ENCODE measurements at places on chromosomes 12 and 14. TPM values are rescaled to one million over a fixed set of nuclear protein-coding genes. Genes with fewer than 3 reads are reported as not detected.

- DNase-seq: no peak
Measured at GRCh38 chr14:20789230-20789813, 8.3 kb downstream of the RNASE6 start.

GRCh38 chr12:47023311-47023710 lies 56.1 kb upstream of the PCED1B start:
- DNase-seq: no peak

- no peak for DNase-seq
Measured at GRCh38 chr14:59363531-59364226, 101.5 kb downstream of the GPR135 start.

- no peak for DNase-seq
Measured at GRCh38 chr14:47039336-47039735, 387.8 kb upstream of the RPL10L start.

- no peak for DNase-seq
Measured at GRCh38 chr12:31494455-31494854, 96.5 kb downstream of the DENND5B start.

- no peak for DNase-seq
Measured at GRCh38 chr12:94171595-94171930, 23.2 kb downstream of the PLXNC1 start.

Gene ETV6
- total RNA-seq: 17.6 TPM

Gene CLEC7A
- 0.07 TPM for total RNA-seq

Gene IRAK4
- 17.7 TPM for total RNA-seq

DNA sequence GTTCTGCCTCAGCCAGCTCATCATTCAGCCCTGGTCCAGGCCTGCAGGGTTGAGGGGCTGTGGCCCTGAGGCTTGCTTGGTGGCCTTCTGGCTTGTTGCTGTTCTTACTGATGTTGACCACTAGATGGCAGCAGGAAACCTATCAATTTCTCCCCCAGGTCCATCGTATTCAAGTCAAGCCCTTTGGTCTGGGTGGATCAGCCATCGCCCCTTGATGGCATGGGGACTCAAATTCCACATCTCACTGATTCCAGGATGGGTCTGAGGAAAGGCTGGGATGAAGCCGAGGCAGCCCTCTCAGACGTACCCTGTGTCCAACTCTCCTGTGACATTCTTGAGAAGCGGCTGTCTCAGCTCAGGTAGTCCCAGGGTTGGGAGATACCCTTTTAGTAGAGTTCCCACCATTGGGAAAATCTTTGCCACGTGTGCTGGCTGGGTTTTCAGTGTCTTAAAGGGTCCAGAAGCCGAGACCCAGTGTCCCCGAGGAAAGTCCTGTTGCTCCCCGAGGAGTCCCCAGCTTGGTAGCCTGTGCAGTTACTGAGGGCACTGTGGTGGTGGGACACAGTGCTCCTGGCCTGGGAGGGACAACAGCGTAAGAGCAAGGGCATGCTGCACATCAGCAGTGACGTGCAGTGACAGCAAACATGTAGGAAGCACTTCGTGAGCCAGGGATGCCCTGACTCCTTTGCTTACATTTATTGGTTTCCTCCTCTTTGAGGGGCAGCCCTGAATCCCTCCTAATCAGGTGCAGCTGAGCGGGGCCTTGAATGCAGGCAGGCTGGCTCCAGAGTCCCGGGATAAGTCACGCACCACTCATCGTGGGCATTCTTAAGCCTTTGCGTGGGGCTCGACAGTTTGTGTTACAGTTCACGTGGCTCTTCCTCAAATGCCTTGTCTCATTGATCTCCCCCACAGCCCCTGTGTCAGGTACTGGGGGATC lies 58.6 kb downstream of the TSPAN9 start:
- DNase-seq: no peak

DNA sequence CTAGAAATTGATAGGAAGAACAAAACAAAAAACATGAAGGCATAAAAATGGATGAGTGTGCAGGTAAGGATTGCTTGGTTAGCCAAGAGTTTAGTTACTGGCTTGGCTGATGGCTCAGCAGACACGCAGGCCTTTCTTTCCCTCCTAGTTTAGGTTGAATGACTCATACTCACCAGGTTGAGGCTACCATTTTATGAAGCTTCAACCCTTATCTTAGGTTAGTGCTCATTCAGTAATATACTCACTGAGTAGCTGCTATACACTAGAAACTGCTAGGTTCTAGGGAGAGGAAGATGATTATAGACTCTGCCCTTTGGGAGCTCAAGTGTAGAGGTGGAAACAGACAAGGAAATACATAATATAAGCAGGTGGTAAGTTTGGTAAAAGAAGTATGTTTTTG lies 6.0 kb downstream of the P3H3 start:
- DNase-seq: no peak

Gene AQP6
- not detected for total RNA-seq

DNA sequence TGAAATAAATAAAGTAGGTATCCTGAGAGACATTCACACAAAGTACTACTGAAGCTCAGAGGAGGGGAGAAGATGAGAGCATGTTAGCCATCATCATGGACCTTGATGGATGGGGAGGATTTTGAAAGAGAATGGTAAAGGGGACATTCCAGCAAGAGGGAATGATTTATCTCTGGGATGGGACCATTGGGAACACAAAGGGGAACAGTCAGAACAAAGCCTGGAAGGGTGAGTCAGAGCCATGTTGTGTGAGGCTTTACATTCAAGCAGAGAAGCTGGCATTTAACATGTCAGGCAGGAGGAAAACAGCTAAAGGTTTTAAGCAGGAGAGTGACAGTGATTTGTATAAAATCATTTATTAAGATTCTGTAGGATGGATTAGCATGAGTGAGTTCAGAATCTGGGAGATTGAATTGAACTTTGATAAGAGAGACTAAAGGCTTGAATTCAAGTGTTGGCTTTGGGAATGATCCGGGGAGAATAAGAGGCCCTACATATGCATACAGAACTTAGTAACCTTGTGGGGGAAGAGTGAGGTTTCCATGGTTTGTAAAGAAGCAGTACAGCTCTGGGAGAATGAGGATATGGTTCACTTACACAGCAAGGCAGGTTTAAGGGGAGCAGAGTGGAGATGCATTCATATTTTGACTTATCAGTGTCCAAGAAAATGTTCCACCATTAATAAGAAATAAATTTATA lies 174.4 kb downstream of the SYT10 start:
- no peak for DNase-seq

GRCh38 chr14:87996291-87996592 lies 3.3 kb upstream of the GALC start:
- DNase-seq: no peak

Gene SDS
- total RNA-seq: not detected

- no peak for DNase-seq
Measured at GRCh38 chr12:109618082-109618481, 44.5 kb downstream of the MVK start.

- no peak for DNase-seq
Measured at GRCh38 chr14:22520796-22521195, 68.2 kb downstream of the DAD1 start.

- no peak for DNase-seq
Measured at GRCh38 chr12:131264635-131265034, 310.9 kb downstream of the ADGRD1 start.

DNA sequence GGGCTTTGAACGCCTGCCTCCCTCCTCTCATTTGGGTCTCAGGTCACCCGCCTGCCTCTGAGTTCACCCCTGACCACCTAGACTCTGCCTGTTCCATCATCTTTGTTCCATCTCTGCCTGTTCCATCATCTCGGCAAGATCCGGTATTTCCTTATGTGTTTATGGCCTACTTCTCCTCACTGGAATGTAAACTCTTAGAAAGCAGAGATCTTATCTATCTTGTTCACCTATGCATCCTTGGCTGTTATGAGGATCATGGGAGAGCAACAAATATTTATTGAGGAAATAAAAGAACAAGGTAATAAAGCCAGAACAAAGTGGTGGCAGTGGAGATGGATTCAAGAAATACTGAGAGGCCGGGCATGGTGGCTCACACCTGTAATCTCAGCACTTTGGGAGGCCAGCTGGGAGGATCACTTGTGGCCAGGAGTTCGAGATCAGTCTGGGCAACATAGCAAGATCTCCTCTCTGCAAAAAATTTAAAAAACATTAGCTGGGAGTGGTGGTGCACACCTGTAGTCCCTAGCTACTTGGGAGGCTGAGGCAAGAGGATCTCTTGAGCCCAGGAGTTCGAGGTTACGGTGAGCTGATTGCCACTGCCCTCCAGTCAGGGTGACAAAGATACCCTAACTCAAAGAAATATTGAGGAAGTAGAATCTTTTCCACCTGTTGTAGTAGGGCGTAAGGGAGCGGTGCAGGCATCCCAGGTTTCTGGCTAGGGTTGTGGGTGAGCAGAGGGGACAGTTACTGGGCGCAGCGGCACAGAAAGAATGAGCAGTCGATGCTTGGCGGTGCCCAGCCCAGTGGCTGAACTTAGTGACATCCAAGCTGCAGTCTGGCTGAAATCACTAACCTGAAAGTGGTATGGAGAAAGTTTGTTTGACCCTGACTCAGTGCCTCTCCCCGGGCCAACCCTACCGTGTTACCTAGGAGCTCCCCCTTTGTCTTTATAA lies 1.7 kb upstream of the KLC1 start:
- DNase-seq: no peak

DNA sequence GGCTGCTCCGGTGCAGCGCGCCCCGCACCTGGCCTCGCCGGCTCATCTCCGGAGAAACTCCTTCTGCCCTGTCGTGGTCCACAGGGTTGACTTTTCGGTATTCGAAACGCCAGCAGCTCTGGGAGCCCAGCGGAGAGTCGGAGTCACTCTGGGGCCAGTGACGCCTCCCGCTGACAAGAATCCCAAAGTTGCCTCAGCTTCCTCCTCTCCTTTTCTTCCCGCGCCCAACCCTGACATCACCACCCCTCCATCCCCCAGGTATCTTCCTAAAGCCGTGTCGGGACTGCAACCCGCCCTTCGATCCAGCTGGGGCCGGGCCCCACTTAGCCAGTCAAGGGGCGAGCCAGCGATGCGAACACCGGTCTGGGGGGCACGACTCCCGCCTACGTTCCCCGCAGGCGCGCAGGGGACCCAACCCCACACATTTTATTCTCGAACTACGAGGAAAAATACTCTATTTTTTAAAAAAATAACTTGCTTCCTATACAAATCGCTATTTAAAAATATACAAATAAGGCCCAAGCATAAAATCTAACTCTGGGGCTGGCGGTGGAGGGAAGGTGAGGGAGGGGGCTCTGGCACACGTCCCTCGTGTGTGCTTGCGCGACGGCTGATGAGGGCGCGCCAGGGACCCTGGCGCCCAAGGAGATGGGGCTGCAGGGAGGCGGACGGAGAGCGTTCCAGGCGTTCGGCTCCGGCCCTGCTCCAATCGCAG lies 2.1 kb downstream of the NKX2-8 start:
- no peak for DNase-seq

Gene PYGL
- 41.1 TPM for total RNA-seq

DNA sequence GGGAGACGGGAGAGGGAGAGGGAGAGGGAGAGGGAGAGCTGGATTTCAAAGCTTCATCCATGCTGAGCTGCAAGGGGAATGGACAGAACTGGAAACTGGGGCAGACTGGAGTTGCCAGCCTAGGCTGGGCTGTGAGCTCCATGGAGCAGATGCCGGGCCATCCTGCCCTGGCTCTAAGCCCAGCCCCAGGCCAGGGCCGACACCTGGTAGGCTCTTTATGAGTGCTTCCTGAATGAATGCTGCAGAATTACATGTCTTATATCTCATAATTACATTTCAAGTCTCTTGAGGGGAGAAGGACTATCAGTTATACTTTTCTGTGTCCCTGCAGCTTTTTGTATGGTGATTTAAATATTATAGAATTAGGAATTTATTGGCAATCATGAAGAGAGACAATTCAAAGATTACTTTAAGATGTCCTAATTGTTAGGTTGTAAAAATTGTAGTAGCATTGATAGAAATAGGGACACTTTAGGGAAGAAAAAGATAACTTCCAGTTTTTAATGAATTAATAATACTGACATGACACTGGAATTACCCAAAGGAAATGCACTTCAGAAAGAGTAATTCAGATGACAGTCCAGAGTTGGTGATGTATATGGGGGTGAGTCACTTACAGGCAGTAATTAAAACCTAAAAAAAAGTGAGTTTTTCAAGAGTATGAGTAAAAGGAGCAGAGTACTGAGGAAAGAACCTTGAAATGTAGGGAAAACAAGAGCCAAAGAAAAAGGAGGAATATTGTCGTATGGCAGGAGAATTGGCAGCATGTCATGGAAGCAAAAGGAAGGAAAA lies 29.0 kb downstream of the SCYL2 start:
- no peak for DNase-seq

Gene POTEG
- total RNA-seq: not detected

GRCh38 chr12:92076101-92076500 lies 69.5 kb downstream of the BTG1 start:
- no peak for DNase-seq

Gene RNF10
- 124 TPM for total RNA-seq

GRCh38 chr12:51480978-51481377 lies 56.3 kb downstream of the SLC4A8 start:
- no peak for DNase-seq

DNA sequence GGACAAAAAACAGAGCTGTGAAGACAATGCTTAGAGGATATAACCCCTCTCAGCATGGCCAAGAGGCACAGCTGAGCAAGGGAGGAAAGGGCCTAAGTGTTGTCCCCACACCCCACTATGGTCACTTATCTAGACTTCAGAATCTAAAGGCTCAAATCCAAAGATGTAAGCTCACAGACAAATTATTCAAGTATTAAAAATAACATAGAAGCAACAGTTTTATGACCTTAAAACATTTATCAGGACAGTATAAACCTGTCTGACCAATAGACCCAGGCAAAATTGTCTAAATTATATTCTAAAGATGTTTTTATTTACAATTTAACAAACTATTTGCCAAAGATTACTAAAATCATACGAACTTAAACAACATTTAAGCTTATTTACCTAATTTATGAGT lies 28.1 kb upstream of the PRICKLE1 start:
- no peak for DNase-seq

DNA sequence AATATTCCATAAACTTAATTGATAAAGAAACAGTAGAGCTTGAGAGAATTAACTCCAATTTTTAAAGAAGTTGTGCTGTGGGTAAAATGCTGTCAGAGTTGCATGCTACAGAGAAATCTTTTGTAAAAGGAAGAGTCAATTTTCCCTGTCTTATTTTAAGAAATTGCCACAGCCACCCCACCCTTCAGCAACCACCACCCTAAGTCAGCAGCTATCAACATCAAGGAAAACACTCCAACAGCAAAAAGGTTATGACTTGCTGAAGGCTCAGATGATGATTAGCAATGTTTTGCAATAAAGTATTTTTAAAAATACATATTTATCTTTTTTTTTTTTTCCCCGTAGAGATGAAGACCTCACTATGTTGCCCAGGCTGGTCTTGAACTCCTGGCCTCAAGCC lies 6.5 kb upstream of the DRAM1 start:
- DNase-seq: no peak
